Kidney (tissue), 22 donors: ENCODE measurements at places on chromosomes 16 and 17.
A peak's percentile ranks its signal among the peaks of the same experiment; 100 is the strongest.

DNA sequence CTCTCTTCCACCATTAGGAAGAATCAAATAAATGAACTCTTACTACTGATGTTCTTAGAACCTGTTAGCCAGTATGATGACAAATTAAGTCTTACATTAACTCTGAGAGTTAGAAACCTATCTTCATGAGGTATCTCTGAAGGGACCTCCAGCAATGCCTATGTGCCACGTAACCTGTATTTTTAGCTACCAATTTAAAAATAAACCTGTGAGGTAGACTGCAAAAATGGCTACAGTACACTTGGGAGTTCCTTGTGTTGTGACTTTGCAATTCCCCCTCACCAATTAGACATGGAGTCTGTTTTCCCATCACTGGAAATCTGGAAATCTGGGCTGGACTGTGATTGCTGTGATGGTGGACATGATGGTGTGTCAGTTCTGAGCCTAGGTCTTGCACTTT, 143.7 kb upstream of the MPHOSPH6 start:
- DNase-seq, result no peak

GRCh38 chr17:3956327-3956957, 7.8 kb downstream of the ATP2A3 start:
- no peak for DNase-seq

GRCh38 chr17:39929646-39930407, 2.3 kb downstream of the LRRC3C start:
- no peak for DNase-seq

- no peak for DNase-seq
These were observed 512 bp upstream of the ADAMTS18 start for GRCh38 chr16:77435272-77435820.

DNA sequence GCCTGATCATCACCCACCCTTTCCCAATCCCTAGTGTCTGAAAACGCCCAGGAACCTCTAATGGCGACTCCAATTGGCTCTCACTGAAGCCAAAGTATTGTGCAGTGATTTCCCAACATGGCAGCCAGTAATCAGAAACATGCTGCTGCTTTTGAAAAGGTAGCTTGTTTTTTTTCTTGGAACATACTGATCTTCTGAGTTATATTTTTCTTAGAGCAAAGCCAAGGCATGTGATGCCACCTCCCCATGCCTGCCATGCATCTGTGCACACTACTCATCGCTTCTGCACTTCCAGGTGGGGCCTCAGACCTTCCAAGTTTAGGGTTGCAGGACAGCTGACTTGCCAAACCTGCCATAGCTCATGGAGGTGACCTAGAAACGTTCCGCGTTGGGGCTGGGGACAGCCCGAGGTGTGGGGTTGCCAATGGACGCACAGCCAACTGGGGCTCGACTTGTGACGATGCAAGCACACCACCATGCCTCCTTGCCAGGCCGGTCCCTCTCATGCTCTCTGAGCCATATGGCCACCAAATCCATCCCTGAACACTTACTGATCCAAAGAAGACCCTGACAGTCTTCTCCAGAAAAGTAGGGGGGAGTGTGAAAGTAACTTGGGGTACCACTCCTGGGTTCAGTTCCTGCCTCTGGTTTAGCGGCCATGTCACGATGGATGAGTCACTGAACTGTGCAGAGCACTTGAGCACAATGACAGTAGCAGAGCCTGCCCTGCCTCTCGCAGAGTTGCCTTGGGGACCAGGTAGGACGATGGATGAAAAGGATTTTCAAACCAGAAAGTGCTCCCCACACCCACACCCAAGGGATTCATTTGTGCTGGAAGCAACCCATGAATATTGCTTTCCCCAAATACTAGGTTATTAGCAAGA, 155.7 kb downstream of the CCDC182 start:
- DNase-seq, result peak; percentile 66

DNA sequence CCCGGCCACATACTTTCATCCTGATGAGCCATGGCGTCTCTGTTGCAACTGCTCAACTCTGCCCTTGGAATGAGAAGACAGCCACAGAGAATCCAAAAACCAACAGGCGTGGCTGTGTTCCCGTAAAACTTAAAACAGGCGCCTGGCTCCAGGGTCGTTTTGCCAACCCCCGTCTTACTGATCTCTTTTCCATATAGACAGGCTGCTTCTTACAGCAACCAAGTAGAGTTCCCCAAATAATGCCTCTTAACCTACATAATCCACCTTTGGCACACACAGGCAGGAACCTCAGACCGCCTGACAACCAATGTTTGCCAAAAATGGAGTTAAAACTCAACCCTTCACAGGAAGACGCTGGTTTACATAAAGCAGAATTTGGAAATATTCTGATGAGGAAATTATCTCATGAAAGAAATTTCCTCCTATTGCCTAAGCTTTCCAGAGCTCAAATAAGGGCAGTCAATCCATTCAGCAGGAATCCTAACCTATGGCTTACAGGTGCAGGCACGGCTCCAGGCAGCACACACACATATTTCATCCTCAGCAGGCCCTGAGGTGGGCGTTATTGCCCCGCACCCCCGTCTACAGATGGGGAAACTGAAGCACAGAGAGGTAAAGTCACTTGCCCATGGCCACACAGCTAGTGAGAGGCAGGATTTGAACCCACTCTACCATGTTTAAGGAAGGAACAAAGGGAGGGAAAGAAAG, 35.8 kb downstream of the LITAF start:
- DNase-seq, result no peak

DNA sequence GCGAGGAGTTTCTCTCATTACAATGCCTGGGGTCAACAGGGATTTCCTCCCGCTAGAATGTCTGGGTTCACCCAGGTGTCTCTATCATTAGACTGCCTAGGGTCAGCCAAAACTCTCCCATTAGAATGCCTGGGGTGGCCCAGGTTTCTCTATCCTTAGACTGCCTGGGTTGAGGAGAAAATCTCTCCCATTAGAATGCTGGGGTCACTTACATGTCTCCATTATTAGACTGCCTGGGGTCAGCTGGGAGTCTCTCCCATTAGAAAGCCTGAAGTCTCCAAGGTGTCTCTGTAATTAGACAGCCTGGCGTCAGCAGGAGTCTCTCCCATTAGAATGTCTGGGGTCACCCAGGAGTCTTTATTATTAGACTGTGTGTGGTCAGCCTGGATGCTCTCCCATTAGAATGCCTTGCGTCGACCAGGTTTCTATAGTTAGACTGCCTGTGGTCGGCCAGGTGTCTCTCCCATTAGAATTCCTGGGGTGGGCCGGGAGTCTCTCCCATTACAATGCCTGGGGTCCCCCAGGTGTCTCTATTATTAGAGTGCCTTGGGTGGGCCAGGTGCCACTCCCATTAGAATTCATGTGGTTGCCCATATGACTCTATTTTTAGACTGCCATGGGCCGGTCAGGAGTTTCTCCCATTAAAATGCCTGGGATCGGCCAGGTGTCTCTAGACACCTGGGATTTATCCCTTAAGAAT, 2272.1 kb downstream of the TP53TG3F start:
- no peak for DNase-seq
